SIG-M5 (cell line): ENCODE measurements at places on chromosomes 5 and 9.

GRCh38 chr9:94932652-94933510 lies 206.4 kb downstream of the AOPEP start:
- DNase-seq = no peak

- no peak for DNase-seq
Measured at GRCh38 chr5:170387775-170388639, 1.2 kb downstream of the KCNMB1 start.

DNA sequence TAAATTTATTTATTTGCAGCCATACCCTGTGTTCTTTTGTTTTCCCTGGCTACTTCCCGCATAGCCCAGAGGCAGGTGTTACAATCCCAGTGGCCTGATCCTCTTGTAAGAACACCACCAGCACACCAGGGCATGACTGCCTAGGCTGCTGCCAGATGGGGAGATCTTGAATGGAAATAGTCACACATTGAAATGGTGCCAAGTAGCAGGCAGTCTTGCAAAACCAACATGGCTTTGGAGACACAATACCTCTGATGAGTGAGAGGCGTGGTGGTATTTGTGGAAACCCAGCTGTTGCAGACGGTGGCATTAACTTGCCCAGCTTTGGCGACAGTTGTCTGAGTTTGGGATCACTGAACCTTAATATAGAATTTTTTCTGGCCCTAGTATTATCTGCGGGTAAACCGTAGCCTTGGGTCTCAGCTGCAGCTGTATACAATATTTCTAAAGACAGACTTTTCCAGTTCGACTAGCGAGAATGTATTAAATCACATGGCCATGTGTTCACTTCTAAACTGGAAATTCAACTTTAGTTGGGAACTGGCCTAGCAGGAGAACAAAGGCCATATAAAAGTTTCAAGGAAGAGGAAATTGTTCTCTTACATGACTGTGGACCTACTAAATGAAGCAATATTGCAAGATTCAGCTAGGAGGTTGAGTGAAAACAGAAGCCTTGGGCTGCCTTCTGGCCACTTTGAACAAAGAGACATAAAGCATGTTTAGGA lies 277.0 kb downstream of the SMARCA2 start:
- no peak for DNase-seq

DNA sequence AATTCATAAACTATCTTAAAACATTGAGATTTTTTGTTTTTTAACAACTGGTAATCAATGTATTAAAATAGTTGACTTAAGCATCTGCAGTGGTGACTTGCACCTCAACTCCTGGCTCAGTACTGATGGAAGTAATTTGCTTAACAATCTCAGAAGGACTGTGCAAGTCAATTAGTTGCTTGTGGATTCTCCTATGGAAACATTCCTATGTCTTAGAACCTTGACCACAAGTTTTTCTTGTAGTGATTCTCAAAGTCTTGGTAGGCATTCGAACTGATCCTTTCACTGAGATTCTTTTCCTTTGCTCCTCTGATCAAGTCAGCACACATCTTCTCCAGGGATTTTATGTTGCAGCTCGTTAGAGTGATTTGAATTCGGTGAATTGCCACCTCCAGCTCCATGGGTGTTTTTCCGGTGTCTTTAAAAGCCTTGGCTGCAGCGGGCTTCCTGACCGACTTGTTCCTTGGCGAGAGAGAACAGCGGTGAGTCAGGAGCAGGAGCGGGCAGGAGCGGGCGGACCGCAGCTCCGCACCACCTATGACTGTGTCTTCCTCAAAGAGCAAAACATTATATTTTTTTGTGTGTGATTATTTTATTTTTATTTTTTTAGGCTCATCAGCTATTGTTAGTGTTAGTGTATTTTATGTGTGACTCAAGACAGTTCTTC lies 21.1 kb downstream of the HMGXB3 start:
- no peak for DNase-seq
